ENCODE measurements at places on chromosomes 13 and 19.

DNA sequence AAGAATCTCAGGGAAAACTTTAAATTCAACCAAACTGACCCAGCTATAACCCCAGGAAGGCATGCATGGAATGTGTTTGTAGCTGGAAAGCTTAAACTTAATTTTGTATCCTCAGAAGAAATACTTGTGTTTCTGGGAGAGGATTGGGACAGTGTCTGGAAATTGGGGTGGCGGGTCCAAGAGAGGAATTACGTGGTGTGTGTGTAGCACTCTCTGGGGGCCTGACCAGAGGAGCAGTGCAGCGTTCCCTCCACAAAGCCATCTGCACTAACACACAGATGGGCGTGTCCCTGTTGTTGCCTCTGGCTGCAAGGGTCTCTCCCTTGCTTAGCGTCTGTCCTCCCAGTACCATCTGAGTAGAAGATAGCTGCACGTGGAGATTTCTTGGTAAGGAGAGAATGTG lies 6.4 kb downstream of the GARRE1 start:
- no peak for DNase-seq

GRCh38 chr13:110307767-110308655 lies 927 bp downstream of the COL4A2 start:
- no peak for DNase-seq

DNA sequence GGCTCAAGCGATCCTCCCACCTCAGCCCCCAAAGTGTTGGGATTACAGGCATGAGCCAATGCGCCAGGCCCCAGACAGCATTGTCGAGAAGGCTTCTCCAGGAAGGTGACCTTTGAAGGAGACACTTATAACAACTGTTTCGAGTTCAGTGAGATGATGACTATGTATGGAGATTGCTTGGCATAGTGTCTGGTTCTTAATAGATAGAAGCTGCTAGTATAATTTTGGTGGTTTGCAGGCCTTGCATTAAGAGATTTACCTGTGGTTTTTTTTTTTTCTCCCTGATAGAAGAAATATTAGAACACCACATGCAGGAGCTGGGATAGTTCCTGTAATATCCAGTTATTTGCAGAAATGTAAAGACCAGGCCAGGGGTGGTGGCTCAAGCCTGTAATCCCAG lies 3.7 kb downstream of the MARCHF2 start:
- no peak for DNase-seq

GRCh38 chr19:32287086-32287485 lies 58.3 kb upstream of the ZNF507 start:
- no peak for DNase-seq

DNA sequence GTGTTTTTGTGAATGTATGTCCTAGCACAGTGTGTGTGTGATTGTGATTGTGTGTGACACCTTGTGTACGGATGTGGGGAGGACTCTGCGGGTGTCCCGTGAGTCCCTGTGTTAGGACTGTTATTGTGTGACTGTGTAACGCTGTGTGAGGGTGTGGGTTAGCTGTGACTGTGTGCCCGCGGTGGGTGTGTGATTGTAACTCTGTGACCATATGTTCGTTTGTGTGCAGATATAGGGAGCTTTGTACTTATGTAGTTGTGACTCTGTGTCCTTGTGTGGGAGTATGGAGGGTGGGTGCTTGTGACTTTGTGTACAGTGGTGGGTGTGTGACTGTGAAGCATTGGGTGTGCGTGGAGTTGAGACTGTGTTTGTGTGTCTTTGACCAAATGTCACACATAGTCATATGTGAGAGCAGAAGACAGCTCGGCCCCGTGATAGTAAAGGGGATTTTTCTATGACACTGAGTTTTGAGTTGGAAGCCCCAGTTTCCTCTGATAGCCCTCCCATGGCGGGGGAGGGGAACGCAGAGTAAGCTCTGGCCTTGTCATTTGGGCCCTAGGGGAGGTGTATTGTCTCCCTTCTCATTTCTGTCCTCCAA lies 949 bp upstream of the ZNF260 start:
- no peak for DNase-seq

DNA sequence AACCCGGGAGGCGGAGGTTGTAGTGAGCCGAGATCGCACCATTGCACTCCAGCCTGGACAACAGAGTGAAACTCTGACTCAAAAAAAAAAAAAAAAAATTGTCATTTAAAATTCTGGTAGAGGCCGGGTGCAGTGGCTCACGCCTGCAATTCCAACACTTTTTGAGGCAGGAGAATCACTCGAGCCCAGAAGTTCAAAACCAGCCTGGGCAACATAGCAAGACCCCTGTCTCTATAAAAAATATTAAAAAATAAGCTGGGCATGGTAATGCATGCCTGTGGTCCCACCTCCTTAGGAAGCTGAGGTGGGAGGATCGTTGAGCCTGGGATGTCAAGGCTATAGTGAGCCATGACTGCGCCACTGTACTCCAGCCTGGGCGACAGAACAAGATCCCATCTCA lies 6.2 kb downstream of the NUCB1 start:
- DNase-seq = no peak

GRCh38 chr19:43634872-43635560 lies 4.6 kb downstream of the CADM4 start:
- no peak for DNase-seq

GRCh38 chr13:69571606-69572323 lies 535.9 kb upstream of the ATXN8OS start:
- no peak for DNase-seq
